ENCODE measurements at places on chromosomes 3 and 15. TPM values are rescaled to one million over a fixed set of nuclear protein-coding genes. Genes with fewer than 3 reads are reported as not detected.

Gene EIF4E3
- polyA plus RNA-seq, result 11.8 TPM

Gene CAMP
- polyA plus RNA-seq, result 0.17 TPM

Gene SIDT1
- polyA plus RNA-seq, result 3.0 TPM

Gene CTXN2
- polyA plus RNA-seq, result not detected

Gene FGF12
- 7.5 TPM for polyA plus RNA-seq

Gene CCRL2
- 1.5 TPM for polyA plus RNA-seq

Gene SAMD7
- polyA plus RNA-seq, result not detected

Gene GREM1
- 0.14 TPM for polyA plus RNA-seq

Gene BCL2A1
- polyA plus RNA-seq, result 0.35 TPM

Gene HYAL1
- polyA plus RNA-seq, result 6.3 TPM

Gene RGMA
- polyA plus RNA-seq, result 7.7 TPM

Gene TMEM44
- polyA plus RNA-seq, result 14.4 TPM

Gene LRRN1
- 19.3 TPM for polyA plus RNA-seq
